Activated CD8-positive, alpha-beta memory T cell treated with anti-CD3 and anti-CD28 coated beads for 24 hours (primary cell): ENCODE measurements at places on chromosomes 7 and 10.

- no peak for DNase-seq
Measured at GRCh38 chr10:91590142-91590903, 42.5 kb downstream of the PPP1R3C start.

GRCh38 chr10:73647875-73648651, 6.8 kb upstream of the MYOZ1 start:
- no peak for DNase-seq

GRCh38 chr10:3719024-3719843, 65.8 kb downstream of the KLF6 start:
- DNase-seq = no peak

GRCh38 chr7:21911341-21911875, 34.3 kb downstream of the CDCA7L start:
- no peak for DNase-seq

DNA sequence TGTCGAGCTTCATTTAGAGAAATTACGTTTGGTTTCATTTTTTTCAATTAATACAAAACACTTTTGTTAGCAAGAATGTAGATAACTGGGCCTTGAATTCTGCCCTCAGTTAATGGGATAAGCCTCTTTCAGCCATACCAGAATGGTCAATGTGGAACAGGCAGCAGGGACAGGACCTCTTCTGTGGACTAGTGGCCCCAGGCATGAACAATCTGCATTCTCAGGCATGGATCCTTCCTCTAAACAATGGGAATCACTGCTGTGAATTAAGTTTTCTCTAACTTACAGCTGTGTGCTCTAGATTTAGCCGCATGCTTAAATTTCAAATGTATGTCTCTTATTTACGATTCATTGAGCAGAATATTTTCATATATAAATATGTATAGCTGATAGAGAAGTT, 237.7 kb upstream of the PRKCQ start:
- DNase-seq = no peak

- no peak for DNase-seq
Measured at GRCh38 chr7:121385800-121386179, 10.3 kb downstream of the FAM3C start.
